Hepatic stellate cell (primary cell): ENCODE measurements at places on chromosomes 5 and 9.

- DNase-seq: no peak
Measured at GRCh38 chr9:33186457-33187168, 19.5 kb upstream of the B4GALT1 start.

DNA sequence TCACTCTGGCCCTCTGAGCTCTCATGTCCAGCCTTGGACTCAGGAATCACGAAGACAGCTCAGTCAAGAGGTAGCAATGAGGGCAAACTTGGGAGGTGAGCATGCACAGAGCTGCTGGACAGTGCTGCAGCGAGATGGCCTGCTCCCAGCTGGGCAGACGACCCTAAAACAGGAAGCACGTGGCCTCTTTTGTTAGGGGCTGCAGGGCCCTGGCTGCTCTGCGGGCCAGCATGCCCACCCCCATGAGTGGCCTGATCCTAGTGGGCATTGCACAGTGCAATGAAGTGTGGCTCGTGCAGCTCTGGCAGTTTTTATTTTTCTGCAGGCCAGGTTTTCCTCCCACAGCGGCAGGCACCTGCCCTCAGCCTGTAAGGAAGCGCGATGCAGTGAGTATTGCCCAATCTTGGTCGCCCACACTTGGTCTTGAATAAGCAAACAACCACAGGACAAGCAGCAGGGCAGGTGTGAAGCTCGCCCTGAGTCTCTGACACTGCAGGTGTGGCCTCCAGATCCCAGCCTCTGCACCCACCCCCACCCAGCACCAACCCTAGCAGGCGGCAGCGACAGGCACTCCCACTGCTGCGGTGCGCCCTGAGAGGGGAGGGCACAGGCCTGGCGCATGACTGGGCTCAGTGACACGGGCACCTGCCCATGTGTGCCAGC lies 60.8 kb downstream of the SEMA4D start:
- no peak for DNase-seq

GRCh38 chr5:568809-569208 lies 43.3 kb upstream of the CEP72 start:
- no peak for DNase-seq

- no peak for DNase-seq
Measured at GRCh38 chr5:175548626-175549311, 70.4 kb downstream of the SFXN1 start.

DNA sequence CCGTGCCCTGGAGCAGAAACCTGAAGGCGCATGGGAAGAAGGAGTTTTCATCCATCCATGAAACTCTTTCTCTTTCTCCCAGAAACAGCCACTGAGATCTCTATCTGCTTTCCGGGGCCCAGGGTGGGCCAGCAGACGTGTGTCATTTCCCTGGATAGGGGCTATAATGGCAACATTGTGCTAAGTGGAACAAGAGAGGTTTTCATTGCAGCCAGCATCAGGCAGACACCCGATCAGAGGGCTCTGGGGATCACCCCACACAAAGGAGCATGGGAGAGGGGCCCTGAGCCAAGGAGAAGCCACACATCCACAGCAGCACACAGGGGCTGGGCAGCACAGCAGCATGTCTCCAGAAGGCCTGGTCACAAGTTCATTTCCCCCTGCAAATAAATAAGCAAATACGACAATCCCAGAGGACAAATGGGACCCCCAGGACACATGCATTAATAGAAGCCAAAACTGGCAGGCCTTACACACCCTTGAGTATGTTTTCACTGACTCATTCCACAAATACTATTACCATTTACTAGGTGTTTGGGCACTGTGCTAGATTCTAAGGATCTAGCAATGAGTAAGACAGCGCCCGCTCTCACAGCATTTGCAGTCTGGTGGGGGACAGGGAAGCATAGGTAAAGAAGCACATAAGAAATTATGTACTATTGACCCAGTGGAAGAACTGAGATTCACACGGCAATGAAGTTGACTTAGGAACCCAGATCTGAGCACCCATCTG lies 4.3 kb upstream of the AFAP1L1 start:
- no peak for DNase-seq

DNA sequence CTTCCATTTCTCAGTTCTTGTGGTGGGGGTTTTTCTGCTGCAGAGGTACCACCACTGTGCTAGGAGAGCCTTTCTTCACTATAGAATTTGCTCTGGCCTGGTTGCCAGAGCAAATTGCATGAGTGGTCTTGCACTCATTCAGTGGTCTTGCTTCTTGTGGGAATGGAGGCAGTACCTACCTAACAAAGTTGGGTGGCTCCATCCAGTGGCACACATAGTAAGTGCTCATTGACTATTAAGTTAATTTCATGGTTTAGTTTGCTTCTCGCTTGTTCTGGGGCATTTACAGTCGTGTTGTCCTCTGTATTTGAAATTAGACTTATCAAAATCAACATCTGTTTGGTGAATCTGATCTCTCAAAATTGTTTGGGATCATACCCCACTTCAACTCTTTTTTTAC lies 23.0 kb downstream of the SLC28A3 start:
- no peak for DNase-seq

DNA sequence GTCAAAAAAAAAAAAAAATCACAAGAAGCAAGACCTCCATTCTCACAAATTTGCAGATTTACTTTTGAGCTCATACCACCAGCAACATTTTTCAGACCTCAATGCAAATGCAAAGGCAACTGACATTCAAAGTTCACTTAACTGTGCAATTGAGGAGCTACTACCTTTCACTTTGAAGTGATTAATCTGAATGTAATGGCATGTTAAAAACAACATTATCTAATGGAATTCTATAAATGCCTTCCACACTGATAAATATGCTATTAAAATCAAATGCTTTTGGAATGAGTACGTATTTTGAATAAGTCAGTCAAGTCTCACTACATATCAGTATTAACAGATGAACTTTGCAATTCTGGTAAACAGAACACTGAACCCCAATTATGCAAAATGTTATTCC lies 32.3 kb downstream of the UBQLN1 start:
- DNase-seq: no peak
